Right hindlimb (tissue), 1 donor: ENCODE measurements at places on chromosomes 2 and 18.

- DNase-seq: no peak
Observed at GRCh38 chr2:172484253-172484652, 56.9 kb downstream of the ITGA6 start.

- no peak for DNase-seq
Observed at GRCh38 chr2:156563994-156564753, 128.0 kb downstream of the GPD2 start.

DNA sequence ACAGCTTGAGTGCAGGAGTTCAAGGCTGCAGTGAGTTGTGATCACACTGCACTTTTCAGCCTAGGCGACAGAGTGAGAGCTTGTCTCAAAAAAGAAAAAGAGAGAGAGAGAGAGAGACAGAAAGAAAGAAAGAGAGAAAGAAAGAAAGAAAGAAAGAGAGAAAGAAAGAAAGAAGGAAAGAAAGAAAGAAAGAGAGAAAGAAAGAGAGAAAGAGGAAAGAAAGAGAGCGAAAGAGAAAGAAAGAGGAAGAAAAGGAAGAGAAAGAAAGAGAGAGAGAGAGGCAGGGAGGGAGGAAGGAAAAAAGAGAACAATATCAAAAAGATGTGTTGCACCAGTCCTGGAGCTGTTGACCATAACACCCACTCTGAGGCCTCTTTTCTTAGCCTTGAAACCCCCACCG lies 89.8 kb upstream of the MBOAT2 start:
- DNase-seq: no peak

DNA sequence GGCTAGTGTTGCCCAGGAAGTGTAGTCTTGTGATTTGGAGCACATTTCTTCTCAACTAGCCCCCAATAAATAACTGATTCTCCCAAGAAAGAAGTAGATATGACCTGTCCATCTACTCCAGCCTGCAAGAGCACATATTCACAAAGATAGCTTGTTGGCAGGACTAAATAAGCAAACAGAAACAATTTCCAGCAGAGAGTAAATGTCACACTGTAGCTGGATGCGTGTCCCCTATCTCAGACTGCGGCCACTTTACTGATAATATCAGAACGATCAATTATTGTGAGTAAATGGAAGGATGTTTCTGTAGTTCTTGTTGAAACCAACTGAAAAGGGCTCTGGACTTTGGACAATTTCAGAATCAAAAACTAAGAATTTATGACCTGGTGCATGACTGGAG lies 97.9 kb downstream of the PIEZO2 start:
- DNase-seq: no peak

DNA sequence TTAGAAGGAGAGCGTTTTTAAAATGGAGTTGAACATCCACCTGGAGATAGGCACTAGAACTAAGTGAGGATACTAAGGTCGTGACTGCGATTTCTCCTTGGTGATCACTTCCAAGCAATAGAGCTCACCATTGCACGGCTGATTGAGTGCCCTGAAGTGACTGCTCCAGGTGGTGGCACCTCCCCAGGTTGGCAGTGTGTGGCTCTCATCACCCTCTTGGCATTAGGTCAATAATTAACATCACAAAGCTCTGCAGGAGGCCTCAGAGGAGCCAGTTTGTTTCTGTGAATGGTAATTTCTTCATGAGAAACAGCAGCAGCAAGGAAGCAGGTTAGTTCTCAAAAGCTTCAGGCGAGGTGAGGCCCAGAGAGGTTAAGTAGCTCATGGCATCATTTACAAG lies 259.6 kb downstream of the CLIP4 start:
- DNase-seq: no peak

GRCh38 chr2:188435115-188435514 lies 143.4 kb downstream of the GULP1 start:
- no peak for DNase-seq

- DNase-seq: no peak
Observed at GRCh38 chr18:51361130-51361860, 163.8 kb upstream of the MEX3C start.

DNA sequence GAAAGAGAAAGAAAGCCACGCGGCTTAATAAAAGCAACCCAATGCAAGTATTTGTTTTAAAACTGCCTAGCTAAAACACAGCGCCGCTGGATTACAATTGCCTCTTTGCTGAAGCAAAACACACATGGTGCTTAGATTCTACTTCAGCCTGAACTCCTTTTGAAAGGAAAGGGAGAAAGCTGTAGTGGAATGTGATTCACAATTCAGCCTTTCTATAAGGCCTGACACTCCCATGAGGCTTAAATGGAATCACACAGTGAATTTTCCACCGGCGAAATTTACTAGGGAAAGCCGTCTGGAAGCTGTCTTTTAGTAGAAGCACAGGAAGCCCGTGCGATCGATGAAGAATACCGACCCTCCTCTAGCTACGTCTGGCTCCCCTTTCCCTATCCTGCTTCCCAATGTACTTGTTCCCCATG lies 348.0 kb downstream of the DLGAP1 start:
- peak; percentile 37 for DNase-seq

DNA sequence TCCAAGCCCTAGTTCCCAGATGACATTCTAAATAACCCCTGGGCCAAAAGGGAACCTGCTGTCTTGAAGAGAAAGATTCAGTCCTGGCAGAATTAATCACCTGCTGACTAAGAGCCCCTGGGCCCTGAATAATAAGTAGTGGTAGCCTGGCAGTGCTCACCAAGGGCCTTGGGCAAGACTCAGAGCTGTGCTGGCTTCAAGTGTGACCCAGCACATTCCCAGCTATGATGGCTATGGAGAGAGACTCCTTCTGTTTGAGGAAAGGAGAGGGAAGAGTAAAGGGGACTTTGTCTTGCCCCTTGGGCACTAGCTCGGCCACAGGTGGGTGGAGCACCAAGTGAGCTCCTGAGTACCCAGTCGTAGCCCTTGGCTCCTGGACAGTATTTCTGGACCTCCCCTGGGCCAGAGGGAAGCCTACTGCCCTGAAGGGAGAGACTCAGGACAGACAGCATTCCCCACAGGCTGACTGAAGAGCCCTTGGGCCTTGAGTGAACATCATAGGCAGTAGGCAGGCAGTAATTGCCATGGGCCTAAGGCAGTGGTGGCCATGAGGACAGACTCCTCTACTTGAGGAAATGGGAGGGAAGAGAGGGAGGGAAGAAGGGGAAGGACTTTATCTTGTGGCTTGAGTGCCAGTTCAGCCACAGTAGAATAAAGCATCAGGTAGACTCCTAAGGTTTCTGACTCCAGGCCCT lies 40.0 kb upstream of the INPP4A start:
- DNase-seq: no peak

- DNase-seq: no peak
Observed at GRCh38 chr2:212977152-212977551, 174.3 kb downstream of the IKZF2 start.

GRCh38 chr2:215619022-215619958 lies 183.4 kb upstream of the FN1 start:
- DNase-seq: no peak

- DNase-seq: peak; percentile 14
Observed at GRCh38 chr2:218030409-218031195, 27.8 kb upstream of the TNS1 start.

GRCh38 chr18:55321265-55322177 lies 266.5 kb downstream of the TCF4 start:
- peak; percentile 95 for DNase-seq

GRCh38 chr18:76980663-76981395 lies 151.8 kb downstream of the MBP start:
- peak; percentile 17 for DNase-seq

DNA sequence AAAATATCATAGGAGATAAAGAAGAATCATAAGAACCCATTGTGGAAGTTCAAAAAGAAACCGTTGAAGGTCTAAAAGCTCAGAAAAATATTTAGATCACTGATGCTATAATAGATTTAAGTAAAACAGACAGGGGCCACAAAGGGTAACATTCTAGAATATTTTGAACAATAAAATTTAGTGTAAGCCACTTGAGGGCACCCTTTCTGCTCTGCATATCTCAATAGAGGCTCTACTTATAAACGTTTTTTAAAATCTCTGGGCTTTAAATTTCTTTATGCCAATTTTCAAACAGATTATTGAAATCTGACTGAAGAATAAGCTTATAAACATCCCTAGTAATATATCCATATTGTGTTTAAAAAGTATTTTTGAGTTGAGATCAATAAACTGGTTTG lies 57.6 kb upstream of the IL1RL1 start:
- DNase-seq: no peak

DNA sequence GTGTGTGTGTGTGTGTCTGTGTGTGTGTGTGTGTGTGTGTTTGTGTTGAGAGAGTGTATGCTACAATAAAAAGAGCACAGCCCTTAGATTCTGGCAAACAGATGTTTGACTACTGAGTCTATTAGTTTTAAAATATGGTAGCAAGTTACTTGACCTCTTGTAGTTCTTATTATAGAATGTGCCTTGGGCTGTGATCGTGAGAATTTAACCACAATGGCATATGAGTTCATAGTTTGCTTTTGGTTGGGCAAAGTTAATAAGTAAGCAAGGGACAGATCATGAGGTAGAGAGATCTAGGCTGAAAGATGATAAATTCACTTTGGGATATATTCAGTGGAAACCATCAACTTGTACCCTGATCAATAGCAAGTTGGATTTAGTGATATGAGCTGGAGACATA lies 334.3 kb upstream of the VWC2L start:
- DNase-seq: no peak

GRCh38 chr2:170222298-170222697 lies 44.4 kb downstream of the MYO3B start:
- DNase-seq: no peak

- no peak for DNase-seq
Observed at GRCh38 chr2:36134281-36134680, 221.3 kb upstream of the CRIM1 start.

- no peak for DNase-seq
Observed at GRCh38 chr2:170971071-170971470, 42.0 kb downstream of the GORASP2 start.

GRCh38 chr18:54444319-54444914 lies 86.7 kb downstream of the C18orf54 start:
- DNase-seq: peak; percentile 73

GRCh38 chr2:233124421-233125080 lies 64.4 kb downstream of the INPP5D start:
- DNase-seq: no peak

DNA sequence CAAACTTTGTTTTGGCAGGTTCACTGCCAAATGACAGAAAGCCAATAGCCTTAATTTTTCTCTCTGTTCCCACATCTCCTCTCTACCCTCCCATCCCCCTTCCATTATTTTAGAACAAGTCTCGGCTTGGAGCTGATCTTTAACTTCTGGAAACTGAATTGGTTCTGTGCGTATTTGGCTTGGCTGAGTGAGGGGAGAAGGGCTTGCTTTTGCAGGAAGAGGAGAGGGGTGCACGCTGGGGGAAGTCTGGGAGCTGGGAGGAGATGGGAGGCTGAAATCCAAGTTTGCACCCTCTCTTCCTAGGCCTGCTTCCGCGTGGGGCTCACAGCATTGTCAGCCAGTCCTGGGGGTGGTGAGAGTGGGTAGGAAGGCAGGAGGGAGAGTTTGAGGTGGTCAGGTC lies 176.1 kb upstream of the SPRED2 start:
- DNase-seq: peak; percentile 82

DNA sequence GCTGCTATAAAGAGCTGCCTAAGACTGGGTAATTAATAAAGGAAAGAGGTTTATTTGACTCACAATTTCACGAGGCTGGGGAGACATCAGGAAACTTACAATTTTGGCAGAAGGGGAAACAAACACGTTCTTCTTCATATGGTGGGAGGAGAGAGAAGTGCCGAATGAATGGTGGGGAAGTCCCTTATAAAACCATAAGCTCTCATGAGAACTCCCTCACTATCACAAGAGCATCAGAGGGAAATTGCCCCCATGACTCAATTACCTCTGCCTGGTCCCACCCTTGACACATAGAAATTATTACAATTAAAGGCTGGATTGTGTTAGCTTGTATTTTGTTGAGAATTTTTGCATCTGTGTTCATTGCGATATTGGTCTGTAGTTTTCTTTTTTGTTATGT lies 460.5 kb upstream of the RAB6C start:
- DNase-seq: no peak

DNA sequence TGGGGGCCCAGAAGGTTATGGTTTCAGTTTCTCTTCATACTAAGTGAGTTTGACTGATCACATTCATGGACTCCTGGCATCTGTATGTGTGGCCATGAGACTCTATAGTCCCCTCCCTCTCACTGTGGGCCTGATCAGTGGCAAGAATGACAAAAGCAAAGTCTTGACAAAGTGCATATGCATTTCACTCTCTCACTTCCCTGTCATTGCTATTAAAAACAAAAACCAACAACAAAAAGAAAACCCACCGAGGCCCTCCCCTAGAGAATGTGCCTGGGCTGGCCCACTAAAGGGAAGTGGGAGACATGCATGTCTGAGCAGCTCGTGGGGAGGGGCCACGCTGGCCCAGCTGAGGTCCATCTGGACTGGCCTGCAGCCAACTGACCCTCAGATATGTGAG lies 600.1 kb upstream of the RAB6C start:
- DNase-seq: no peak

- no peak for DNase-seq
Observed at GRCh38 chr2:34660741-34661140, 1061.6 kb upstream of the FAM98A start.

DNA sequence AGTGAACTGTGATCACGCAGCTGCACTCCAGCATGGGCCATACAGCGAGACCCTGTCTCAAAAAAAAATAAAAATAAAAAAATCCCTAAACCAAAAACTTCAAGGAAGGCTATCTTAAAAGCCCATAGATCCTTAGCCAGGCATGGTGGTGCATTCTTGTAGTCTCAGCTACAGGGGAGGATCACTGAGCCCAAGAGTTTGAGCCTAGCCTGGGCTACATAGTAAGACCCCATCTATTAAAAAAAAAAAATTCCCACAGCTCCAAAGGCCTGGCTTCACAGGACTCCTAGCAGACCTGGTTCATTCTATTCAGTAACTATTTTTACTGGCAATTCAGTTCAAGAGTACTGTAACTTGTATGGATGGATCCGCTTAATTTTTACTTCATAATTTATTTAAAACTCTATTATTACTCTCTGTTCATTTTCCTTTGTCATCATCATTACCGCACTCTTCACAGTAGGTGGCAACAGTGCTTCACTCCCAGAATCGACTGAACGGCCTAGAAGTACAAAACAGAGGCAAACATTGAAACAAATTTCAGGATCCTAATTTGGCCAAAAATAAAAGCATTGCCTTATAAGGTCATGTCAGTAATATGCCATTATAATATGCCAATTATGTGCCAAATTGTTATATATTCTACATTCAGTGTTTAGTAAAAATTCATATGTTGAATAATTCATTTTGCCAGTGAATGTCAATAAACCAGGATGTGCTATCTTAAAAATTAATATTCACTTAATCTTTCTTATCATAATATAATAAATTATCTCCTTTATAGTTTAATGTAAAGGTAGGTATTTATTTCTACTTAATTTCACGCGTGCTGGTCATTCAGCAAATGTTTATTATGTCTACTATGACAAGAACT lies 14.3 kb upstream of the STAM2 start:
- peak; percentile 43 for DNase-seq

DNA sequence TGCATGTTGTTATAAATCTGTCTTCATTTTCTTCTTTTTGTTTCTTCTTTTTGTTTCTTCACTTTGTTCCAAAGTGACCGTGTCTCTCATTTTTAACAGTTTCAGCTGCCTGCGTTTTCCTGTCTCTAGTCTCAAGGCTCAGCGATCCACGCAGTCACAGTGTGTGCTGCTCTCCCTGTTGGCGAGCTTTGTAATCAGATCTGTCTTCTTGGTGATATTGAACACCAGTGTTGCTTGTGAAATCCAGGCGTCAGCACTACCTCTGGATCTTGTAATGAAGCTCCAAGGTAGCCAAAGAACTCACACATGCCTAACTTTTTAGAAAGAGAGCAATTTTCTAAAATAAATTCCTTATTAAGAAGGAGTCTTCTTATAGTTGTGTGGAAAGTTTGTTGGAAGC lies 13.2 kb downstream of the SNTG2 start:
- DNase-seq: no peak
